Activated CD4-positive, alpha-beta T cell treated with anti-CD3 and anti-CD28 coated beads for 36 hours (primary cell): ENCODE measurements at places on chromosomes 6 and 20. TPM values are rescaled to one million over a fixed set of nuclear protein-coding genes. Genes with fewer than 3 reads are reported as not detected.

DNA sequence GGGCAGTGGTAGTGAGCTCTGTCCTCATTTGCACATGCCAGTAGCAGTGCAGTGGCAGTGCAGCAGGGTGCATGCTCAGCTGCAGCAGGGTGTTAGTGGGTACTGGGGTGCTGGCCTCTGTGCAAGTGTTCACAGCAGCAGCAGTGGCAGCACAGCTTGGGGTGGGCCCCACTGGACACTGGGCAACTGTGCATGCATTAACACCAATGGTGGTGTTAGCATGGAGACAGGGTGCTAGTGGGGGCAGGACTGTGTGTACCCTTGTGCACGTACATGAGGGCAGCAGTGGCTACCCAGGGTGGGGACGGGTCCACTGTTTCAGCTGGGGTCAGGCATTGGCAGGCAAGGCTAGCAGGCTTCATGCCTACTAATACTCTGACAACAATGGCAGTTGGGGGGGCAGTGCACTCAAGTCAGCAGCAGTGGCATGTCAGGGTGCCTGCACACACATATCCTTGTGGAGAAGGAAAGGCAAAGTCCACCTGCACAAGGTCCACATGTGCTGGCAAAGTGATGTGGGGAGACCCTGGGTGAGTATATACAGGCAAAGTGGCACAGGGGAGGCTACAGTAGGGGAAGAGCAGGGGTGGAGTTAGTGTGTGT is 60.2 kb downstream of the UNC5CL start:
- DNase-seq = no peak

DNA sequence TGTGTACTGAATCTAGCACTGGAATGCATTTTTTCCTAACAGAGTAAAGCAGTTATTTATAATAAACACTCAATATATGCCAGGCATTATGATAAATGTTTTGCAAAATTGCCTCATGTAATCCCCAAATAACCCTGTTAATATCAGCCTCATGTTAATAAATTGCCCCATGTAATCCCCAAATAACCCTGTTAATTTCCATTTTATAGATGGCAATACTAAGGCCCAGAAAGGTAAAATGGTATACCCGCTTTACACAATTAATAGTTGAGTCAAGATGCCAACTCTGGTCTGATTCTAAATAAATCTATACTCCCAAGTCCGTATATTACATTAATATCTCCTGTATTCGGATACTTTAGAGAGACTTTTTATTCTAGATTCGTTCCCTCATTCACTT is 6.3 kb downstream of the MYB start:
- no peak for DNase-seq

GRCh38 chr6:41658636-41659035 is 20.4 kb downstream of the MDFI start:
- DNase-seq = no peak

- DNase-seq = no peak
Observed at GRCh38 chr6:22529866-22530265, 39.5 kb upstream of the HDGFL1 start.

OARD1 gene
- 35.3 TPM for total RNA-seq

ZBTB2 gene
- 17.1 TPM for total RNA-seq

PLN gene
- total RNA-seq = not detected

NHLRC1 gene
- total RNA-seq = 0.11 TPM
